Left renal cortex interstitium (tissue), 4 donors: ENCODE measurements at places on chromosomes 1 and 21.

DNA sequence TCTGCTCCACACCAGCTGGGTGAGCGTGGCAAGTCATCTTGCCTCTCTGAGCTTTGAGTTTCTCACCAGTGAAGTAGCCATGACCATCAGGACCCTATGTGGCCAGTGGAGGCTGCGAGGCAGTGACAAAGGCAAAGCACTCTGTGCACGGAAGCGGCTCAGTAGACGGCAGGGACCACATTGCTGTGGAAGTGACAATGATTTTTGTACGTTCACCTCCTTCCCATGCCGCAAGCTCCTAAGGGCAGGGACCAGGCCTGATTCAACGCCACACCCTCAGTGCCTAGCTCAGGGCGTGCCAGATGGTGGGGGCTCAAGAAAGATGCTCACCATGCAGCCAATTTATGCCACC lies 210.5 kb downstream of the MATN1 start:
- no peak for DNase-seq

GRCh38 chr1:220761688-220762427 lies 13.7 kb downstream of the MTARC2 start:
- DNase-seq: no peak

GRCh38 chr1:239593527-239593926 lies 207.2 kb downstream of the CHRM3 start:
- no peak for DNase-seq

GRCh38 chr1:4023678-4024077 lies 123.6 kb upstream of the C1orf174 start:
- DNase-seq: no peak

DNA sequence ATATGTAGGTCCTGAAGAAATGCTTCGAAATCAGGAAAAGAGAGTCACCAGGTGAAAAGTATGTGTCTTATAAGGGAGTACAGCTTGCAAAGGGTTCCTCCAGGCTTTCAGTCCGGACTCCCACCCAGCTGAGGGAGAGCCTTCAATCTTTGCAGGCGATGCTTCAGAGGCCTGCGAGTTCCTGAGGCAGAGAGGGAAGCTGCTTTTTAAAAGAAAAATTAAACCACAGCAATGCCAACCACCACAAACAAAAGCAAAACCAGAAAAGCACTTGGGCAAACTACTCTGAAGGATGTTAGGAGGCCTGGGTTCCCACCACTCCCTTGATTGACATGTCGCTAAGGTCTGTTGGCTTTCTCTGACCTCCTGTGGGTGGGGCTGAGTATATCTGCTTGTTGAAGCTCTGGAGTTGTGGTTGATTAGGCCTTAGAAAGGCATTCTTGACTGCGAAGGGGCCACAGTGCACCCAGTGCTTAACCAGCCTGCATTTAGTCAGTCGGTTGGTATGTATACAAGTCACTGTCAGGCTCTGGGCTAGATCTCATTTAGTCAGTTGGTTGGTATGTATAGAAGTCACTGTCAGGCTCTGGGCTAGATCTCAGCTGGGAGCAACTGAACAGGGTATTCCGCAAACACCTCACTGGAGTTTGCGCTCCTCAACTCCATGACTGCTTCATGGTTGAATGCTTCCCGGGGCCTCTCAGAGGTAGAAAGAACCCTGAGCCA lies 1.2 kb downstream of the NIPAL3 start:
- no peak for DNase-seq

DNA sequence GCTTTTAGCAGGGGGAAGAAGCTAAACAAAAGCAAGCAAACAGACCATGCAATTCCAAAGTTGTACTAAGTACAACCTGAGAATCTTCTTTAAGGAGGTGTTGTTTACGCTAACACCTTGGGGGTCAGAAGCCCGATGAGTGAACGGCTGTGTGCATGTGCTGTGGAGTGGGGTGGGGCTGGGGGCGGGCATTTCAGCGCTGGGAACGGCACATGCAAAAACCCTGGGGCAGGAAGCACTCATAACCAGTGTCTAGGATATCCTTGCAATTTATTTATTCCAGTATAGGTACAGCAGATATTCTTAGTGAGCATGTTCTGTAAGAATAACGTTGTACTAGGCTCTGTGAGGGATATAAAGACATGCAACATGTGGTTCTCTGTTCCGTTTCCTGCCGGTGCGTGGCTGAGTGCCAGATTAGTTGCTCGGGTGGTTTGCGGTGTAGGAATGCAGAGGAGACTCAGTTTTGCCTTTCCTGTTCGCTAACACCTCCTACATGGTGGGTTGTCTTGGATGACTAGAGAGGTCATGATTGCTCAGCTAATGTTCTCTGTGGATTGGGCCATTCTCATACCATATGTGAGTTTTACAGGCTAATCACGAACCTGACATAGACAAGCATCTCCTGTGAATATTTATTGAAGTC lies 3.7 kb downstream of the FASLG start:
- DNase-seq: no peak

DNA sequence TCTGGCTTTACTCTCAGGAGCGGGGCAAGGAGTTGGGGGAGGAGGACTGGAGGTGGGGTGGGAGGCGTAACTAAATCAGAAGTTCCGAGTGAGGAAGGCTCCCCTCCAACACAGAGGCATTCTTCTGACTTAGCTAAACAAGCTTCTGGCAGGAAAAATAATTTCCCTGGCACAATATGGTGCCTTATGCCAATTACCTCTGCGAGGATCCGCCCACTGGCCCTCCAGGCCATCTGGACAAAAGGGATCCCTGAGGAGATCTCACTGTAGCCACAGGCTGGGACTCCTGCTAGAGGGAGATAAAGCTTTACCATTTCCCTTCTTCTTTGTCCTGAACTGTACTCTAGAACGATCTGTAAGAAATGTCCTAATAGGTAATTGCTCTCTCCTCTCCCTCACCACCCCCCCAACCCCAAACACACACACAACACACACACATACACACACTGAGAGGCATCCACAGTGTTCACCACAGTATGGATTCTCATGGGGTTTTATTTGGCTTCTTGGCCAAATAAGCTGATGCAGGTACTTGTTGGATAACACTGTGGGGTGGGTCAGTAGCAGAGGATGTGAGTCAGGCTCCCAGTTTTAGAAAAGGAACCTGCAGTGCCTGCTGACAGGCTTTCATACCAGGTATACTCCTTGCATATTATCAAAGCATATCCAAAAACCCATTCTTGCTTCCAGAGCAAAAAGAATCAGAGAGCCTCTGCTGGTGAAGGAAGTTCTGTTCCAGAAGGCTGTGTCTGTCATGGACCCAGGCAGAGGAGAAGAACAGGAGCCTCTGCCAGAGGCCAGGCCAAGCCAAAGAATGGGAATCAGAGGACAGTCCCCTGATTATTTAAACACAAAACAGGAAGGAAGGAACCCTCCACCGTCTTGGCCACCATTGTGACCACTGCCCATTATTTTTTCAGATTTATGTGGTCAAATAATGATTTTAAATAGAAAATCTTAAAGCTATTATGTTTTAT lies 169.1 kb downstream of the C1orf21 start:
- no peak for DNase-seq

- no peak for DNase-seq
Observed at GRCh38 chr1:46131093-46131492, 1.3 kb downstream of the PIK3R3 start.

DNA sequence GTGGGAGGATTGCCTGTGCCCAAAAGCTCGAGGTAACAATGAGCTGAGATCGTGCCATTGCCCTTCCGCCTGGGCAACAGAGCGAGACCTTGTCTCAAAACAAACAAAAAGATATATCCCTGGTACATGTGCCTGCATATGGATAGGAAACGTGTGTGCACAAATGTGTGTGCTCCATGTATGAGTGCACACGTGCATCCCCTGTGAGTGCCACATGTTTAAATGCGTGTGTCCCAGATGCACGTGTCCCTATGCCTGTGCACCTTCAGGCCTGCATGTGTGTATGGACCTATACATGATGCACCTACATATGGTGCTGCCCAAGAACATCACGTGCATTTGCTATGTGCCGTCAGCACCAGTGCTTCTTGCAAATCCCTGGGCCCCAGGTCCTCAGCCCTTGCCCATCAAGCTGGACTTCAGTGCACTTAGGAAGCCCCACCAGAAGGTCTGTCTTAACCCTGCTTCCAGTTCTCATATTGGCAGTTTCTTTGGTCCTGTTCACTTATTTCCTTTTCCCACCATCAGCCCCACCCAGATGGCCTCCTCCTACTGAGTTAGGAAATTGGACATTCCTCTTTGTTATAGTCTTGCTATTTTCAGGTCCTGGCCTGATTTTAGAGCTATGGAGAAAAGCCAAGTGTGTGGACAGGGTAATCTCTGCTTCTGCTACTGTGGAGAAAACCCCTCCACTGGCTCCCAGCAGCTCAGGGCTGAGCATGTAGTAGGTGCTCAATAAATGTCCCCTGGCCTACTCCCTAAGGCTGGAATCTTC lies 15.4 kb downstream of the TIE1 start:
- no peak for DNase-seq

- no peak for DNase-seq
Observed at GRCh38 chr21:15018382-15018781, 46.4 kb downstream of the NRIP1 start.

GRCh38 chr1:57623039-57623790 lies 199.4 kb upstream of the DAB1 start:
- no peak for DNase-seq

DNA sequence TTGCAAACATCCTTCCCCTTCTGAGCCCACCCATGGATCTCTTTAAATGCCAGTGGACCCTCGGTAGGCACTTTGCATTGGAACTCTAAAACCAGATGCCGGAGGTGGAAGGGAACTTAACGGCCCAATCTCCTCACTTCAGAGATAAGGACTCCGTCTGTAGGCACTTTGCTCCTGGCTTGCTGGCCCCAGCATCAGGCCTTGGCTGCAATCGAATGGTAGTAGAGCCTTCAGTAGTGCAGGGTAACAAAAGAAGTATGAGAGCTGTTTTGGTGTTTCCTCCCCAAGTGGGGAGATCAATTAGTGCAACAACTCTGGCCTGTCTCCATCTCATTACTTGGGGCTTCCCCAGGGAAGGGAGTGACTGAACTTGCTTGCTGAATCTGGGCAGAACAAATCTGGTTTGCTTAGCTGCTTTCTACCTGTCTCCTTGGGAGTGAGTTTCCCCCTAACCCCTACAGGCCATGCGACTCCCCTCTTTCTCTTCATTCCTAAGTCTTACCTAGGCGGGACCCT lies 70.8 kb downstream of the TENT5C start:
- no peak for DNase-seq

- no peak for DNase-seq
Observed at GRCh38 chr1:172269084-172269483, 151.4 kb upstream of the C1orf105 start.

GRCh38 chr1:213772128-213773063 lies 215.4 kb upstream of the PROX1 start:
- no peak for DNase-seq

DNA sequence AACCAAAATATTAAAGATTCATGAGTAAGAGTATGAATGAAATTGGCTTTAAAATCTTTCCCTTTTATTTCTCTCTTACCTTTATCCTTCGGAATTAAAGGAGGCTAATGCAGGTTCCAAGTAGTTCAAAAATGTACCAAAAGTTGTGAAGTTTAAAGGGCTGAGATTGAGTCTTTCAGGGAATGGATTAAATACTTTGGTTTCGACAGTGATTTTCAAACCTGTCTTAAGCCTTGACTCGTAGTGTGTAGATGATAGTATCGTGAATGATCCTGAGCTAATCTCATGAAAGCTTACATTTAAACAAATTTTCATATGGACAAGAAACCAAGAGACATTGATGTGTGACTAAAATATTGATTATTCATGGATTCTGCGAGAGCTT lies 66.9 kb downstream of the DYRK1A start:
- DNase-seq: no peak

- no peak for DNase-seq
Observed at GRCh38 chr1:9836632-9836960, 12.8 kb upstream of the CLSTN1 start.

- no peak for DNase-seq
Observed at GRCh38 chr21:14881863-14882499, 182.8 kb downstream of the NRIP1 start.

DNA sequence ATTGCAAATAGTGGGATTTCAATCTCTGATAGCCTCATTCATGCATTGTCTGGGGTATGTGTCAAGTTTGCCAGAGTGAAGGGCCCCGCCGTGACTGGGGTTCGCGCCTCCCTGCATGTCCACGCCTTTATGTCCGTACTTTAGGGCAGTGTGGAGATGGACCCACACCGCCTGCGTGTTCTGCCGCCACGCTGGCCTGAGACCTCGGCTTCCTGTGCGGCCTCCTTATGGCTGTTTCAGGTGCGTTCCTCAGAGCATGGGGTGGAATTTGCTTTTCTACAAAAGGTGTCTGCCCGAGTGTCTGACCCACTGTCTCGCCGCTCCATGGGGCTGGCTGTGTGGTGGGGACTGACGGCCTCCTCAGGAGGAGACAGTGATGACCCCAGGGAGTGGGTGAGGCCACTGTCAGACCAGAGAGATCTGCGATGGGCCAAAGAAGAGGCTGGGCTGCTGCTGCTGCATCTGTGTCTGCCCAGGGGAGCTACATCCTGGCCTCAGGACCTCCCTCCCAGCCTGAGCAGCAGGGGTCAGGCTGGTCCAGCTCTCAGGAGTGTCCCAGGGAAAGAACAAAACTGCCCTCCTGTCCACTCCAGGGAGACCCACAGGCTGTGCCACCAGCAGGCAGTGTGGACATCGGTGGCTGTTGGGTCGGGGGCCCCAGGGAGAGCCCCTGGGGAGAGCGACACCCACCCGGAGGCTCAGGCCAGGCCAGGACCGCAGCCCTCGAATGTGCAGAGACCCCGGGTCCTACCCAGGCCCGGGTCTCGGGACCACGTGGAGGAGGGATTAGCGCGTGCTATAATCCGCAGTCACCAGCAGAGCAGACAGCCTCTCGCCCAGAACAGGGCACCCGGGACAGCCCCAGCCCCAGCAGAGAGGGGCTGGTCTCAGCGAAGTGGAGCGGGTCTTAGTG lies 9.8 kb upstream of the SLC19A1 start:
- no peak for DNase-seq

DNA sequence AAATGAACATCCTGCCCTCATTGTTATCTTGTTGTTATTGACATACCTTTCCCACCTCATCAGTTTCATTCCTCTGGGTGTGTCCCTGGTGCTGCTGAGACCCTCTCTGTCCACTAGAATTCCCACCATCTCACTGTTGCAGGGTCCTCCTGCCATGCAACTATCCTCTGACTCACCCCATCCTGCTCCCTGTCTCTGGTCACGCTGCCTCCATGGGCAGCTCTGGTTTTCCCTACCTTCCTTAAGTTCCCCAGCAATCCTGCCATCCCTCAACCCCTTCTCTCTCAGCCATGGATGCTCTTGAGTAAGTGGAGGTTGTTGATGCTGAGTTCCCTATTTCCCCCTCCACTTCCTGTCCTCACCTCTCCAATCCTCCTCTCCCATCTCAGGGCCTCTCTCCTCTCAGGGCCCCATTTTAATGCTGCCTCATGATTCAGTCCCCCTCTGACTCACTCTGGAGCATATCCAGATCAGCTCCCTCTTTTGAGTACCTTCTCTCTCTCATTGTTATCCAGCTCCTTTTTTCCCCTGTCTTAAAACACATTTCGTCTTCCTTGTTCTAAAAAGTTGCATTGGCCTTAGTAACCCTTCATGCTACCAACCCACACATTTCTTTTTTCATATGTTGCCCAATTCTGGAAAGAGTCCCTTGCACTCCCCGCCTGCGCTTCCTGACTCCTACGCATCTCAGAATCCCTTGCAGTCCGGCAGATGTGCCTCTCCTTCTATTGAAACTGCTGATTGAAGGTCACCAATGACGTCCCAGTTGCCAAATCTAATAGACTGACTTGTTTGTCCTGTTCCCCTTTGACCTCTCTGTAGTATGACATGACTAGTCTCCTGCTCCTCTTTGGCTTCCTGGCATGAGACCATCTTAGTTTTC lies 92.0 kb downstream of the CNIH3 start:
- DNase-seq: no peak
